AG09319 (cell line): ENCODE measurements at places on chromosomes 12 and 14.

- DNase-seq, result no peak
These were observed 497.2 kb downstream of the FLRT2 start for GRCh38 chr14:86027144-86027543.

- no peak for DNase-seq
These were observed 816.1 kb upstream of the TMEM132C start for GRCh38 chr12:127450826-127451225.

- DNase-seq, result no peak
These were observed 330.2 kb upstream of the NOVA1 start for GRCh38 chr14:26928019-26928418.

- no peak for DNase-seq
These were observed 9.8 kb upstream of the ARF6 start for GRCh38 chr14:49882826-49883694.

DNA sequence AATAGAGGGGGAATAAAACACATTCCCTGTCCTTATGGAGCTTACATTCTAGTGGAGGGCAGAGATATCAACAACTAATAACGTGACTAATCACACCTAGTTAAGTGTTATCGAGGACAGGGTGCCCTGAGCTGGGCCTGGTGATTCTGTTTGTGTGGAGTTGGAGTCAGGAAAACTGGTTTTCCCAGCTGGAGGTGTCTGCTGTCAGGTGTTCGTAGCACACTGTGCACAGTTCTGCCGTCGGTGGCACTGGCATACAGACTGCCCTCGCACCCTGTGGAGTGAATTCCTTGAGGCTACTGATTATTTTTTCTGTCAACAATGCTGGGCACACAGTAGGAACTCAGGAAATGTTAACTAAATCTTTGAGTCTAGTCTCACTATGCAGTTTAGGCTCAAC lies 900 bp upstream of the MTERF2 start:
- no peak for DNase-seq

- DNase-seq, result no peak
These were observed 3.5 kb downstream of the PKP2 start for GRCh38 chr12:32893043-32893442.

- no peak for DNase-seq
These were observed 89.6 kb downstream of the SCARB1 start for GRCh38 chr12:124774054-124774461.

- DNase-seq, result no peak
These were observed 83.4 kb downstream of the KIF26A start for GRCh38 chr14:104221636-104222369.

GRCh38 chr12:52318241-52318990 lies 2.8 kb downstream of the KRT83 start:
- no peak for DNase-seq

DNA sequence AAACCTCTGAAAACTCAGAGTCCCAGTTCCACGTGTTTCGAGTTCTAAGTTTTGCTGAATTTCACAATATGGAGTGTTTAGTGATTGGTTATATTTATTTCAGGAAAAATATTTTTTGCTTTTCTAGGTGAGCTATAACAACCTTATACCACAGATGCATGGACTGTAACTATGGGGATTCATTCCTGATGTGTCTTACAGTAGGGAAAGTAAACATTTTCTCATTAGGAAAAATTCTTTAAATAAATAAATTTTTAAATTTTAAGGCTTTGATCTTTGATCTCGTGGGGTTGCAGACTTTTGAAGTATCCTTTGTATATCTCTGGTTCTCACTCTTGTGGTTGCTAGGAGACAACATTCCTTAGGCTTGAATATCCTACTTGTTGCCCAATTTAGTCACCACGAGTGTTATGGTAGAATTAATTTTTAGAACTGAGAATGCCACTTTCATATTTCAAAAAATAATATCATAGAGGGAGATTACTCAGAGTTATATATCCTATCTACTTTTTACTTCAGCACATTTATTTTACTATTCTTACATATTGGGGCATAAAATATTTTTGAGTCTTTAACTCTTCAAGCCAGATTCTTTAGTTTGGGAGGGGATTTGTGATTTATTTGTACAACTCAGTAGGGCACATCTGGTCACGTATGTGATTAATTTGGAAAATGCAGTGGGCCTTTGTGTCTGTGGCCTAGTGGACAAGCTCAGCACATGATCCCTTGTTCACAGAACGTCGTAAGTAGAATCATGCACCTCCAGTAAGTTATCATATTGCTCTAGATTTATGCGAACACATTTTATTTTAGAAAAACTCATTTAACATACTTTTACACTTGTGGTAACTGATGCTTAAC lies 224.0 kb downstream of the TTC6 start:
- DNase-seq, result peak; percentile 1

GRCh38 chr12:26839512-26839911 lies 6.5 kb upstream of the ITPR2 start:
- no peak for DNase-seq

- DNase-seq, result peak; percentile 5
These were observed 158.9 kb upstream of the AMIGO2 start for GRCh38 chr12:47238669-47239114.

DNA sequence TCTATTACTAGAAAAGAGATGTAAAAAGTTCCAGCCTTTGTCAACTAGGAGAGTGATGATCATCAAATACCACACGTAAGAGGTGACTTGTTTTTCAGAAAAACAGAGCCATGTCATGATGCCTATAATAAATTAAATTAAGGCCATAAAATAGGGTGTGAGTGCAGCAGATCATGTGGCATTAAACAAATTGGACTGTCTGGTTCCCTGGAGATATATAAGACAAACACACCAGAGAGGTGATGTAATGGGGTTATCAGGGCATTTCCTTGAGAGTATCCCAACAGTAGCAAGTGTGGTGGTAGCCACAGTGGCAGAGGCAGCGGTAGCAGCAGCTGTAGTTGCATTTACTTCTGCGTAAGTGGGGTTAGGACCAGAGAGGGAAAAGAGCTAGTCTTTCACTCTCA lies 14.6 kb upstream of the GALNT6 start:
- DNase-seq, result no peak

DNA sequence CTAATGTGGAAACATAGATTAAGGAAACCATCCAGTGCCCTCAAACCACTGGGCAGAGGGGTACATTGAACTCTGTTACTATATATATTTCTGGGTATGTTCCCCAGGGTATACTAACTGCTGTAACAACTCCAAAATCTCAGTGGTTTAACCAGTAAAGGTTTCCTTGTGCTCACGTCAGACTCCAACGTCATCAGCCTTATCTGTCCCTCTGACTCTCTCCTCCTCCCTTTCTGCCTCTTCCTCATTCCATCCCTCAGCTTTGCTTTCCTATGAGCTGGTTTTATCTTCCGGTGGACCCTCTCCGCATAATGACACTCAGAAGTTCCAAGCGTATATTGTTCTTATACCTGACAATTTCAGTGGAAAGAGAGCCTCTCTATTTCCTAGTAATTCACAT lies 21.2 kb upstream of the SMCO2 start:
- no peak for DNase-seq

DNA sequence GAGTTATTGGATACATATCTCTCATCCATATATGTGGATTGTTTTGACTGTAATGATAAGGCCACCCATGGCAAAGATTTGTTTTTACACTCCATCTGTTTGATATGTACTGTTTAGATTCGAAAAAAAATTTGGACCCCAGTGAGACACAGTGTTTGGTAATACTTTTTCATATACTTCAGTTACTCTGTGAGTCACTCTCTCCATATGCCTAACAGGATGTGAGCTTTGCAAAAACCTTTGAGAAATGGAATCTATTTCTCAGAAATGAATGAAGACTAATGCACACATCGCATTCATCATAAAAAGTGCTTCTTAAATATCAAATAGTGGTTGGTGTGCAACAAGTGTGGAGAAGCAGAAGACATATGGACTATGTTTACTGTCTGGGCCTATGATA lies 781.5 kb downstream of the SLC6A15 start:
- no peak for DNase-seq

GRCh38 chr12:130925666-130926015 lies 28.1 kb upstream of the ADGRD1 start:
- DNase-seq, result no peak
